ENCODE measurements at places on chromosomes 5 and 9.

GRCh38 chr9:127214421-127215267 is 49.9 kb upstream of the GARNL3 start:
- peak; percentile 69 for ATAC-seq

- no peak for ATAC-seq
Observed at GRCh38 chr5:175922192-175922885, 45.8 kb downstream of the THOC3 start.

GRCh38 chr5:33852319-33852718 is 39.5 kb downstream of the ADAMTS12 start:
- no peak for ATAC-seq

GRCh38 chr9:129888293-129889121 is 53.2 kb downstream of the USP20 start:
- ATAC-seq = peak; percentile 81

- peak; percentile 87 for ATAC-seq
Observed at GRCh38 chr5:6829150-6829784, 116.0 kb downstream of the TENT4A start.

DNA sequence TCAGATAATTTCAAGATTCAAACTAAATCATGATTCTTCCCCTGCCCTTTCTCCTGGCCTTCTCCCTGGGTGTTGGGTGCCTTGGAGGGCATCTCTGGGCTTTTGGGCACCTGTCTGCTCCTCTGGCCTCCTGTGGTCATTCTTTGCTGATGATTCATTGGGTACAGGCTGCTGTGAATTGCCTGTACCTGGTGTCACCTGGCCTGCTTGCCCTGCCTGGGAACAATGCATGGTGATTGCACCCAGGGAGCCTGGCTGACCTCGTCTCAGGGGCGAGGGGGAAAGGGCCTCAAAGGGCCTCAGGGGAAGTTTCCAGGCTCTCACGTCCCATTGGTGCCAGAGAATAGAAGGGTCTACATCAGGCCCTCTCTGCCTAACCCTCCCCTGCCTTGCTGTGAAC is 20.1 kb upstream of the CKMT2 start:
- no peak for ATAC-seq

DNA sequence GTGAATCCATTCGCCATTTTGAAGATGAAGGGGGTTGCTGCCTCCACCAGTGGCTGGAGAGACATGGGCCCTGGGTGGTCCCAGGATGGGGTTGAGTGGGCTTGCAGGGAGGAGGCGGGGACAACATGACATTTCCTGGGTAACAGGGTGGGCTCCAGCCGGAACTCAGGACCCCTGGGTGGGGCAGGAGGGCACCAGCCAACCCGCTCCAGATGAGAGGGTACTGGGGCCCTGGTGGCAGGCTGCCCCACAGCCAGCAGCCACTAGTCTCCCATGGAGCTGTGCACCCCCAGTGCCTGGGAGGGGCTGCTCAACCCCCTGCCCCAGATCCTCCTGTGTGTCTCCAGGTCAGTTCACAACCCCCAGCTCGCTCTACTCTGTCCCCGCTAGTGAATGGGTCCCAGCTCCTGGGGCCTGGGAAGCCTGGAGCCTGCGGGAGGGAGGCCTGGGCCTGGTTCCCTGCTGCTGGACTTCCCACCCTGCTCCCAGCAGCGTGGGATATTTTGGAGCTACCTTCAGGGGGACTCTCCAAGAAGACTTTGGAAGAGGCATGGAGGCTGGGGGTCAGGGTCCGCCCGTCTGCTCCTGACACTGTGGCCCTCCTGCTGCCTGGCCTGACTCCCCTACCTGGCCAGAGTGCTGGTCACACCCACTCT is 55.9 kb downstream of the AHRR start:
- ATAC-seq = no peak

GRCh38 chr5:73292816-73293459 is 119.9 kb downstream of the TMEM174 start:
- ATAC-seq = no peak

- no peak for ATAC-seq
Observed at GRCh38 chr5:125440905-125441304, 694.5 kb upstream of the ZNF608 start.

DNA sequence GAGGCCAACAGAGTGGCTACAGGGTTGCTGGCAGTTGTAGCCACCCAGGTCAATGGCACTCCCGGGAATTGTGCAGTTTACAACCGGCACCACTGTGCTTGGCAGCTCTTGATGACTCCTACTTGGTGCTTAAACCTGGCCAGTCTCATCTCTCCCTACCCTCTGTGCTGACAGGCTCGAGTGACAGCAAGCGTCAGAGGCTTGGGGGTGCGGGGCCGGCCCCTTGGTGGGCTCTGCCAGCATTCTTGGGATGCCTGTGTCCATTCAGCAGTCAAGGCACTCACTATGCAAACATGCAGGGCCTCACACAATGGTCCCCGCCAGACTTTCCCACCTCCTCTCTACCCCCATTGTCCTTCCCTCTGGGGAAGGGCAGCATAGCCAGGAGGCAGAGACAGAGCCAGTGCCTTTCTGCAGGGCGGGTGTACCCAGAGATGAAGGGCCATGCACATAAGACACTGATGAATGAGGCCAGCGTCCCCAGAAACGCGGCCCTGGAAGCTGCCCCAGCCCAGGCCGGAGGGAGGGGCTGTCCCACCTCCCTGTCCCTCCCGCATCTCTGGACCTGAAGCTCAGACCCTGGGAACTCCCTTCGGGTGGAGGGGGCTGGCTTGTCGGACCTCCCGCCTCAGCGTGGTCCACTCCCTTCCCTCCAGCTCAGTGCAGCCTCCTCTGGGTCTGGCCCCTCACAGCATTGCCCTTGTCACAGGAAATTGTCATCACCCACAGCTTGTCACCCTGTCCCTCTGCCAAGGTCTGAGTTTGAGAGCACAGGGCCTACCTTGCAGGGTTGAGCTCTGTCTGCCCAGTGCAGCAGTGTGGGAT is 26.4 kb upstream of the NOTCH1 start:
- ATAC-seq = no peak

GRCh38 chr5:50535393-50535792 is 94.3 kb upstream of the EMB start:
- peak; percentile 31 for ATAC-seq

DNA sequence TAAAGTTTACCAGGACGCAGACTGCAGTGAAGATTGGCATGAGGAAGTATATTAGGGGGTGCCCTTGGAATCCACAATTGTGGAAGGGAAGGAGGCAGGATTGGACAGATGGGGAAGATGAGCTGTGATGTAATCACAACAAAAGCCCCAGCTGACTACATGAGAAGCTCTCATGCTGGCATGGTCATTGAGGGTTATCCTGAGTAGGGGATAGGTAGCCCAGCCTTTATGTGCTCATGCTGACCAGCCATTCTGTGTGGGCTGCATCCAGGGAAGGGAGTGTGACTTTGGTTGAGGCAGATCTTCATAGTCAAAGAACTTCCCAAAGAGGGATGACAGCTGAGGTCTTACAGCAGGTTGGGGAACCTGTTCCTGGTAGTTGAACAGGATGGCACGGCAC is 52.0 kb upstream of the RANBP6 start:
- ATAC-seq = no peak

DNA sequence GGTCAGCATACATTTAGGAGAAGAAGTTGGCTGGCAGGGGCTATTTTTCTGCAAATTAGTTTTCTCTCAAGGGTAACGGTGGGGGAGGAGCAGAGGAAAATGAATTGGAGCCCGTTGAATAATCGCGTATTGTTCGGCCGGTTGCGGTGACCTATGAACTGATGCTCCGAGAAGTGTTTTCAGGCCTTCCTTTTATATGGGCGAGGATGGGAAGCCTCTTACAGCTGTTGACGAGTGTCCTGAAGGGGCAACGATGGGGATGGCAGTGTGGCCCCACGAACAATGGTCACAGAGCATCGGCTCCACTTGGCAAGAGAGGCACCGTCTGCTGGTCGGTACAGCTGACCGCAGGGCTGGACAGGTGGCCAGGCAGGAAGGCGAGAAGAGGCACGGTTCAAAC is 400.7 kb downstream of the ZSWIM6 start:
- ATAC-seq = no peak

DNA sequence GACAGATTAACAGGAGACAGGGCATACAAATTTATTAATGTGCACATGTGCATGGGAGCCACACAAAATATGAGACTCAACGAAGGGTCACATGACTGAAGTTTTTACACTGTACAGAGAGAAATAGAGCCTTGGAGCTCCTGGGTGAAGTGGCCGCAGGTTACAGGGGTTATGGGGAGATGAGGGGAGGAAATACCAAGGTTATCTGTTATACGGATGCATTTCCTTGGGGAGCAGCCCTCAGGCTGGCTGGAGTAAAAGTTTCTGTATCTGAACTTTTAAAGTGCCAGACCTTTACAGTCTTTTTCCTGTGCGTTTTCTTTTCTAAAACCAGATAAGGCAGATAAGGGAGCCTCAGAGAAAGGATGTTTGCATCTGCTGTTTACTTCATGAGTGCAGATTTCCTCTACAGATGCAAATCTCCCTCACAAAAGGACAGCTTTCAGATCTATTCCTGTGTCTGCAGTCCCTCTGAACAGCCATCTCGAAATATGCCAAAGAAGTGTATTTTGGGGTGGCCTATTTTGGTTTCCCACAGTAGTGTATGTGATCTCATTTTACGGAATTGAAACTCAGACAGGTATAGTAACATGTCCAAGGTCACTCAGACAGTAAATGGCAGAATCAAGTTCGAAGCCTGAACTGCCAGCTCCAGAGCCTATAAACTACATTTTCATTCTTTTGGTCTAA is 139.3 kb upstream of the FBXL17 start:
- ATAC-seq = peak; percentile 89

- ATAC-seq = no peak
Observed at GRCh38 chr9:120383999-120384924, 195.7 kb downstream of the CDK5RAP2 start.

- no peak for ATAC-seq
Observed at GRCh38 chr9:125821078-125821477, 73.9 kb downstream of the PBX3 start.

DNA sequence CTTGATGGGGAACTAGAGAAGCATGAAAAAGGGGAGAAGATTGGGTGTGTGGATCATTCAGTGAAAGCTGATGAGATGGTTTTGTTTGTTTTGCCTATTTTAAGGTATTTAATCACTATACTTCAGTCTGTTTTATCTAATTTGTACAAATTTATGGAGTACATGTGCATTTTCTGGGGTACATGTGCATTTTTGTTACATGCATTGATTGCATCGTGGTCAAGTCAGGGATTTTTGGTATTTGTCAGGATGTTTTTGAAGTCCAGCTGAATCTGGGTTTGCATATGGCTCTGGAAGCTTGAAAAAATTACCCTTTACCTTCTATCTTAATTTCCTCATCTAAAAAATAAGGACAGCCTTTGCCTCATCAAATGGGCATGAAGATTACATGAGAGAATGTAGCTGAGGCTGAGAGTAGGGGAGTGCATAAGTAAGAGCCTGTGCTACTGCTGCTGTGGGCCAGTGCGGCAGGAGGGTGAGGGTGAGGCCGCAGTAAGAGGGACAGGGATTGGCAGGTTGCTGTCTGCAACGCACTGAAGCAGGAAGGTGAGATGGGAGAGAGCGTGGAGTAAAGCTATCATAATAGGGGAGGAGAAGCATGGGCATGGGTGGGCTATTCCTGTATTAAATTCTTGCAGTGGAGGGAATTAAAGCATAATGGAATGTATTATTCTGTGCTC is 139.8 kb downstream of the NPR3 start:
- no peak for ATAC-seq

DNA sequence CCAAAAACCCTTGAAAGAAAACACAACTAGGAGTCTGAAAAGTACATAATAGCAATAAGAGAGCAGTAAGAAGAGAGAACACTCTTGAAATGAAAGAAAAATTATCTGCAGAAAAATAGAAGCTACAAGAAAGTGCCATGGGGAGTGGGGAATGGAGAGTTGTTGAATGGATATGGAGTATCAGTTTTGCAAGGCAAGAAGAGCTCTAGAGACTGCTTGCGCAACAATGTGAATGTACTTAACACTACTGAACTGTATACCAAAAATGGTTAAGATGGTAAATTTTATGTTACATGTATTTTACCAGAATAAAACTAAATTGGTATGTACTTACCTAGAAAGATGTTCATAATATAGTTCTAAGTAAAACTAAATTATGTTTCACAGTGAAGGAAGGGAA is 54.8 kb upstream of the RASGRF2 start:
- ATAC-seq = no peak

DNA sequence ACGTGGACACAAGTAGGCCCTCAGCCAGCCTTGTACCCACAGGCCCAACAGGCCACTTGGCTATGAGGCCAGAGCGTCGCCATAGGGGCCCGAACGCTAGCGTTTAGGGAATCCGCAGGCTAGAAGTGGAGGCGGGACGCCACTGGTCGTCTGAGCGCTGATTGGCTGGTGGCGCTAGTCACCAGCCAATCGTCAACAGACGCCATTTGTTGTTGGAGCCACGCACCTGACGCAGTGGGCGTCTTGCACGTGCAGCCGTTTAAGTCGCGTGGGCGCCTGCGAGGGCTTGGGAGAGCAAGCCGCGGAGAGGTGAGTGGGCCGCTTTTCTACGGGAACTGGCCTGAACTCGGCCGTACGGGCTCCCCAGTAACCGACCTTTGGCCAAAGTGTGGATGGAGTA is at the start of gene DDX4:
Gene DDX4, plus strand, starts transcription at position 269 of the 400 bp plus-strand sequence. CDS start 903 bp downstream, outside the sequence.
- no peak for ATAC-seq

DNA sequence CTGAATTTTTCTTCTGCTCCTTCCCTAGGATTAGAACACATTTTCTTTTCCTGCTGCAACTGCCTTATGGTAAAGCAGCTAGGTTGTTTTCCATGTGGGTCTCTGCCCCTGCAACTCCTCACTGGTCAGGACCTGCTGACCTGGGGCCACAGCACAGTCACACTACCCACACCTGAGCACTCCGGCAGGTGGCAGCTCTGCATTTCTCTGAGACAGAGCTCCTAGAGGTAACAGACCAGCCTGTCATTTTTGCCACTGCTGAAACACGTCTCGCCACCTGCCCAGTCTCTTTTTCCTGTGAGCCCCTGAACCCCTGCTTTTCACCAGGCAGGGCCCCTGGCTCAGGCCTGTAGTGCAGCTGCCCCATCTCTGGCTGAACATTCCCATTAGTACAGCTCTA is 609.6 kb downstream of the HINT1 start:
- no peak for ATAC-seq

DNA sequence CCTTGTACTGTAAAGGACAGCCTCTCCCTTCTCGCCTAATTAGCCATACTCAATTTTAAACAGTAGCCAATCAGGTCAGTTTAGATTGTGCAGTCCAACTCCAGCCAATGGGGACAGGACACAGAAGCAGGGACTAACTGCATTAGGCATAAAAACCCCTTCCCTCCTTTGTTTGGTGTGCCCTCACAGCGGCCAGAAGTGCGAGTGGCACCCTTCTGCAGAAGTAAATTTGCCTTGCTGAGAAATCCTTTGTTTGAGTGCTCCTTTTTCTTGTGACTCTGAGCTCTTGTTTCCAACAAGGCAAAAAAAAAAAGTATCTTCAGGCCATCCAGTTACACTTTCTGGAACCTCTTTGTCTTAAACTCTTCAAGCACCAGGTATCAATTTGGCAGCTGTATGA is 97.4 kb downstream of the FAM114A2 start:
- no peak for ATAC-seq

- no peak for ATAC-seq
Observed at GRCh38 chr5:143677403-143677802, 134.6 kb upstream of the HMHB1 start.

DNA sequence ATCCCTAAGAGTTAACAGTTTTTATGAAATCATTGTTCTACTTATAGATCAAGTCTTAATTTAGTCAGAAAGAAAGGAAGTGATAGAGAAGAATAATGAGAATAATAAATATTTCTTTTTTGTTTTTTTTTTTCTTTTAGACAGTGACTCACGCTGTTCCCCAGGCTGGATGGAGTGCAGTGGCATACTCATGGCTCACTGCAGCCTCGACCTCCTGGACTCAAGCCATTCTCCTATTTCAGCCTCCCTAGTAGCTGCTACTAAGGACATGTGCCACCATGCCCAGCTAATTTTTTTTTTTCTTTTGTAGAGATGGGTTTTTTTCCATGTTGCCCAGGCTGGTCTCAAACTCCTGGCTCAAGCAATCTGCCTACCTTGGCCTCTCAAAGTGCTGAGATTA is 11.0 kb downstream of the IFNA21 start:
- no peak for ATAC-seq

All from stimulated activated memory B cell treated with anti-CD40 and anti-IgM and Interleukin-4, amounts not matched to agents 10 μg/mL and 1 μg/mL and 100 μg/mL, for 72 hours (primary cell).